ENCODE measurements at places on chromosomes 5 and 9.

DNA sequence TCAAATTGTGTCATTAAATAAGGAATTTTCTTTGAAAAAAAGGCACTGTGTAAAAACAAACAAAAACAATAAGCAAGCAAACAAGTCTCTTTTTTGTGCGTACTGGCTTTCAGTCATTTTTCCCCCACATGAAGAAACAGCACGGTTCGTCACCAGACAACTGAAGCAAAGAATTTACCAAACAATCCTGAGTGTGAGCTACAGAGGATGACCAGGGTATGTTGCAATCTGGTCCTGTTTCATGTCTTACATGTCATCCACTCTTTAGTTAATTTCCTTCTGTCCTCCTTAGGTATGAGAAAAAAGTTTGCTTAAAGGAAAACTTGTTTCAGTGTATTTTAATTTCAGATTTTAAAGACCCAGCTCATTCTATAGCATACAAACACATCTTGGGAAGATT is 1080.7 kb upstream of the NUDT12 start:
- no peak for DNase-seq

DNA sequence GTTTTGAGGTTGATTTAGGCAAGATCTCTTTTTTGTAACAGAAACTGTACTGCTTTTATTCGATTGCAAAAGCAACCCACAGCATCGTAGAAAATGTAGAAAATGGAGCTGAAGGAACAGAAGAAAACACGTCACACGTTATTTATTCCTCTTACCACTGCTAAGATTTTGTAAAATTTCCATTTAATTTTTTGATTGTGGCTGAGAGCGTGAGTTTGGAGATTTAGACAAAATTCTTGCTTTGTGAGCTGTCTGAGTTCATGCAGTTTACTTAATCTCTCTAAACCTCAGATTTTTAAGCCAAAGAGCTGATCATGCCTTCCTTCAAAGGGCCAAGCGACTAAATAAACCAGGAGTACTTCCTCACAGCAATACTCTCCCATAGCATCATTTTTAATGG is 24.8 kb downstream of the DPYSL3 start:
- no peak for DNase-seq

GRCh38 chr9:131630205-131630831 is 85.0 kb downstream of the PRRT1B start:
- no peak for DNase-seq

DNA sequence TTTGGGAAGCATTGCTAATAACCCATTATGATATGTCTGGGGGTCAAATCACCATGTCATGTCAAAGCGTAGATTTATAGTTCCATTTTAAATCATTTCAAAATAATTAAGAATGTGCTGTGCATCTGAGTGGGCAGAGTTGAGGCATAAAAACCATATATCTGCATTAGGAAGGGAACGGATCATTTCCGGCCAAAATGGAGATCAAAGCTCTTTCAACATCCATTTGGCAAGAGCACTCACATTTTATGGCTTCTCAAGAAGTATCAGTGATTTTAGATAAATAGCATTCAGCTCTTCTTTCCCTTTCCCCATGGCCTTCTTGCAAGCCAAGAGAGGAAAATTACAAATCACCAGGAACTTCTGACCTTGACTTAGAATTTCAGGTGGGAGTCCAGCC is 89.9 kb downstream of the HSPA4 start:
- no peak for DNase-seq

DNA sequence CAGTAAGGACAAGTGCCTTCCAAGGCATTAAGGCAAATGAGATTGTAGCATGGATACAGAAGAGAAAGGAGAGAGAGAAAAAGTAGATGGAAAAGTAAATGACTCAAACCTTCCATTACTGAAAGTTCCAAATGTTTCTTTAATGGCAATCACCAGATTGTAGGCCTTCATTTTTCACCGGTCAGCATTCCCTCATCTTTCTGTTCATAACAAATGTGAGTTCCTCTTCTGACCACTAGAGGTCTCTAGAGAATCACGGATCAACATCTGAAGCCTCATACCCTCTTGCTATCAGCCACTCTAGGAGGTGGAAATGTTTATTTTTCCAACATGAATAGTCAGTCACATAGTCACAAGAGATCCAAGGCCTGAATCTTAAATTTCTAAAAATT is 73.6 kb upstream of the RPS23 start:
- DNase-seq: no peak

DNA sequence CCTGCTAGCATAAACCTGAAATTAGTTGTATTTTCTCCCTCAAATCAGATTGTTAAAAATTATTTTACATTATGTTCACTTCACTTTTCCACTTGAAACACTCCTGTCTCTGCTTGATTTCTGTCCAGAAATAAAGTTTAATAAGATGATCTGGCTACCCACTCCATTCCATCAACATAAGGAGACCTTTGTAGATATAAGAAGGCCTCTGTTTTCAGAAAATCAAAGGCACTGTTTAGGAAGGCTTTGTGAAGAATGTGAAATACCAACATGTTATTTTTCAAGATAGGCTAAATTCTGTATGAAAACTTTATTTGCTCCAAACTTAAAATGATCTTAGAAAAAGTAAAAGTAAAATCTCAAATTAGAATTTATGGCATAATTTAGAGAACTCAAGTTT is 15.1 kb downstream of the RHOBTB3 start:
- no peak for DNase-seq

Measured in activated naive CD4-positive, alpha-beta T cell (primary cell).